Ascending aorta (tissue), 2 donors: ENCODE measurements at places on chromosomes 6 and 20. TPM values are rescaled to one million over a fixed set of nuclear protein-coding genes. Genes with fewer than 3 reads are reported as not detected.

DNA sequence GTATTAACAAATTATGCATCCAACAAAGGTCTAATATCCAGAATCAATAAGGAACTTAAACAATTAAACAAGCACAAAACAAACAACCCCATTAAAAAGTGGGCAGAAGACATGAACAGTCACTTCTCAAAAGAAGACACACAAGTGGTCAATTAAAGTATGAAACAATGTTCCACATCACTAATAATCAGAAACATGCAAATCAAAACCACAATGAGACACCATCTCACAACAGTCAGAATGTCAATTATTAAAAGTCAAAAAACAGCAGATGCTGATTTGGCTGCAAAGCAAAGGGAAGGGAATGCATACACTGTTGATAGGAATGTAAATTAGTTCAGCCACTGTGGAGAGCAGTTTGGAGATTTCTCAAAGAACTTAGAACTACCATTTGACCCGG is 129.3 kb downstream of the PFDN4 start:
- H3K27me3 ChIP-seq: no peaks in the 10 kb centered on the region
- H3K4me3 ChIP-seq: no peak overlapping the region
- H3K27ac ChIP-seq: no peak overlapping the region
- H3K4me1 ChIP-seq: no peaks in the 10 kb centered on the region
- DNase-seq: no peak

GRCh38 chr6:168136001-168136400 is 57.0 kb upstream of the FRMD1 start:
- no peak for DNase-seq
- H3K36me3 ChIP-seq: no peaks in the 10 kb centered on the region
- H3K4me3 ChIP-seq: no peak overlapping the region
- H3K27me3 ChIP-seq: no peaks in the 10 kb centered on the region

DNA sequence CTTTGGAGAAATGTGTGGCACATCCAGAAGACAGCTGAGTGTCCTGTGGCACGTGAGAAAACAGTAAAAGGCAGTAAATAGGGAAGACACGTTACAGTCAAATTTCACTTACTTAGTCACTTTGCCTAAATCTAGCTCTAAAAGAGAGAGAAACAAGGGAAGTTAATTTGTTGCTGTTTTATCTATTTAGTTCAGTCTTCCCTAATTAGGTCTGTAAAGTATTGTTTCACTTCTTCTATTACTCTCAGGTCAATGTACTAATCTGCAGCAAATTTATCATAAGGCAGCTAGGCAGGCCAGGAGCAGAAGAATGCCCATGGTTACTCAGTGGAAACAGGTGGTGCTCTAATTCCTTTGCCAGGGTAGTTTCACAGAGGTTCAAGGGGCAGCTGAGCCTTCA is 124.3 kb upstream of the CNR1 start:
- no peak overlapping the region for H3K4me3 ChIP-seq
- H3K27me3 ChIP-seq: no peaks in the 10 kb centered on the region
- H3K4me1 ChIP-seq: no peaks in the 10 kb centered on the region
- H3K36me3 ChIP-seq: no peaks in the 10 kb centered on the region
- DNase-seq: no peak
- H3K27ac ChIP-seq: no peak overlapping the region

DNA sequence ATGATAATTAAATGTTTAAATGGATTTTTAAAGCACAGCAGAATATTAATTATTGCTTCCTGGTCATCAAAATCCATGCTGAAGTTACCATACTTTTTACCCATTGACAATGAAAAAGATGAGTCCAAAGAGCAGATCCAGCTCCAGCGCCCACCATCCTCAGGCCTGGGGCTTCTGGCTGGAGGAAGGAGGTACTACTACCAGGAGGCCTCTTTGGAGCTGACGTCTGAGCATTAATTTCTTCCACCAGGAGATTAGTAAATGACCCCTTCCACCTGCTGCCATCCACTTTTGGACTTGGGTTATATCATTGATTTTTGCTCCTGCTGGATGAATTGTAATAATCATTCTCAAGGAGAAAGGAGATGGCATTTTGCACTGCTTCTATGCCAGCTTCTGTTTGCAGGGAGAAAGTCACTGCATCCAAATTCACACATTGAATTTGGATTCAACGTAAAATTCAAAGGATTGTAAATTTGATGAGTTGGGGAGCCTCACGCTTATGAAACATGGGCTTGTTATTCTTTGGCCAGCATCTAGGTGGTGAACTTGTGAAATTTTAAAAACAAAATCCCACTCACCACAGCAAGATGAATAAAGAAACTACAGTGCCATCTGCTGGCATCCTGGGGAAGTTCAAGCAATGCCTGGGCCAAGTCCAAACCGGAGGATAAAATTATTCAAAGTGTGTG is 121.8 kb downstream of the SASH1 start:
- no peak overlapping the region for H3K4me3 ChIP-seq
- no peaks in the 10 kb centered on the region for H3K27me3 ChIP-seq
- DNase-seq: peak; percentile 87
- peak overlapping the region; percentile 38 for H3K27ac ChIP-seq
- H3K36me3 ChIP-seq: no peaks in the 10 kb centered on the region

DNA sequence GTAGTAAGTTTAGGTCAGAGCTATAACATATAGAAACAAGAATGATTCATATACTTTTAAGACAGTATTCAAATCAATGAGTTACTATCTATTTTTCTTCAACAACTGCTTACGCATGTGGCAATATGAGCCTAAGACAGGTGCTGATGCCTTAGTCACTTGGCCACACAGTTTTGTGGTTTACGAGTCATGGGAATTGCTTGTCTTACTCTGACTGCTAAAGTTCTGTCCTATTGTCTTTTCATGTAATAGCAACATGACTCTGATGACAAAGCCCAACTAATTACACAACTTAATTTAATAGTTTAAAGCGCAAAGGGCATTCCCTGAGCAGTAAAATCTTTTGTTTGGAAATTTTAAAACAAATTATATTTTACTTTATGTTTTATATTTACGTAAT is 159.3 kb upstream of the CENPW start:
- DNase-seq: no peak
- H3K27ac ChIP-seq: peak overlapping the region; percentile 26
- H3K4me3 ChIP-seq: no peak overlapping the region
- no peaks in the 10 kb centered on the region for H3K4me1 ChIP-seq
- H3K36me3 ChIP-seq: no peaks in the 10 kb centered on the region

- H3K36me3 ChIP-seq: no peaks in the 10 kb centered on the region
- H3K4me1 ChIP-seq: no peaks in the 10 kb centered on the region
- no peak overlapping the region for H3K4me3 ChIP-seq
- no peaks in the 10 kb centered on the region for H3K27me3 ChIP-seq
- DNase-seq: no peak
Observed at GRCh38 chr6:90350689-90351554, 54.3 kb upstream of the BACH2 start.

DNA sequence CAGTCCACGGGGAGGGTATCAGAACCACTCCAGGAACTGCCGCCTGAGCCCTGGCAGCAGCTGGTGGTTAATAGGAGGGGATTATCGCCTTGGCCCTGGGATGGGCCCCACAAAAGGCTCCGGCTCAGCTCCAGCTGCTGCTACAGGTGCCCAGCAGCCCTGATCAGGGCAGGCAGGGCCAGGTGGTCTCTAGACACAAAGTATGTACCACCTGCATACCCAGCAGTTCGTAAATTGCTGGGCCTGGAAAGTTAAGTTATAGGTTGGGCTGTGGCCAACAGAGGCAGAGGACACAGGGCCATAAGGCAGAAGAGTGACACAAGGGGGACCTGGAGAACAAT is 35.1 kb downstream of the RRBP1 start:
- peaks cover 7% of the 10 kb centered on the region for H3K36me3 ChIP-seq
- no peak for DNase-seq
- no peak overlapping the region for H3K4me3 ChIP-seq

DNA sequence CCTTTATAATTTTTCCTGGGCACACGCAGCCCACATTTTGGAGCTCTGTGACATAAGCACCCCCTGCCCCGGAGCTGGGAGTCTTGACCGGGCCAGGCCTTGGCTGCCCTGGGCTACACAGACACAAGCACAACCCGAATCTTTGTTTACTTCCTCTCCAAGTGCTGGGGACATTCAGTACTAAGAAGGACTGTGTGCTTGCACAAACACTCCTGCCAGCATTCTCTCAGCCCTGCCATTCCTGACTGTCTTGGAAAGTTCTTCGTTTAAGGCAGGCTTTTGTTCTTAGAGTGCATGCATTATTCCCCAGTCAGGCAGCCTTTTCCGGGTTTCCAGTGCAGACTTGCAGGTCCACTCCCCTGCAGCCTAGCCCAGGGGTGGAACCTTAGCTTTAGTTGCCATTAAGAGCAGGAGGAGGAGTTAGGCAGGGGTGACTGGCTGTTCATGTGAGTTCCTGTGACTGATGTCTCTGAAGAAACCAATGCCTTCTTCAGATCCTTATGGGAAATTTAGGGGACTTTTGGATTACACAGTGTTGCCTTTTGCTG is 28.6 kb downstream of the FOXO3 start:
- peak; percentile 63 for DNase-seq
- H3K27me3 ChIP-seq: no peaks in the 10 kb centered on the region
- peaks cover 92% of the 10 kb centered on the region for H3K4me1 ChIP-seq
- peak overlapping the region; percentile 33 for H3K4me3 ChIP-seq

DNA sequence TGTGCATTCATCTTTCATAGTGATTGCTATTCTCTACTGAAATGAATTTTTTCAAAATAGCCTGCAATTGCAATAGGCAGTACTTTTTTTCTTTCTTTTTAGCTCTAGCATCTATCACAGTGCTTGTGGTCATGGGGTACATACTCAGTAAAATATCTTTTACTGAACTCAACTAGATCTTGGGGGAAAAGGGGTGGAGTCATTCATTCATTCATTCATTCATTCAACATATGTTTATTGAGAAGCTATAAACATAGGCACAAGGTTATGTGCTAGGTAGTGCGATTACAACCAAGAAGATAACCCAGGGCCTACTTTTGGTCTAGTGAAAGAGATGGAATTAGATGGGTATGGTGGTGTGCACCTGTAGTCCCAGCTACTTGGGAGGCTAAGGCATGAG is 1.4 kb upstream of the CDKAL1 start:
- H3K27ac ChIP-seq: no peak overlapping the region
- H3K27me3 ChIP-seq: no peaks in the 10 kb centered on the region
- no peak overlapping the region for H3K4me3 ChIP-seq
- H3K4me1 ChIP-seq: peaks cover 17% of the 10 kb centered on the region

GRCh38 chr6:63278916-63279315 is 40.9 kb downstream of the LGSN start:
- no peak for DNase-seq
- H3K4me3 ChIP-seq: no peak overlapping the region
- no peak overlapping the region for H3K27ac ChIP-seq
- no peaks in the 10 kb centered on the region for H3K36me3 ChIP-seq

- H3K4me3 ChIP-seq: no peak overlapping the region
- no peaks in the 10 kb centered on the region for H3K36me3 ChIP-seq
- no peak overlapping the region for H3K27ac ChIP-seq
- H3K4me1 ChIP-seq: no peaks in the 10 kb centered on the region
- no peaks in the 10 kb centered on the region for H3K27me3 ChIP-seq
Observed at GRCh38 chr20:48392407-48393310, 435.1 kb downstream of the PREX1 start.

DNA sequence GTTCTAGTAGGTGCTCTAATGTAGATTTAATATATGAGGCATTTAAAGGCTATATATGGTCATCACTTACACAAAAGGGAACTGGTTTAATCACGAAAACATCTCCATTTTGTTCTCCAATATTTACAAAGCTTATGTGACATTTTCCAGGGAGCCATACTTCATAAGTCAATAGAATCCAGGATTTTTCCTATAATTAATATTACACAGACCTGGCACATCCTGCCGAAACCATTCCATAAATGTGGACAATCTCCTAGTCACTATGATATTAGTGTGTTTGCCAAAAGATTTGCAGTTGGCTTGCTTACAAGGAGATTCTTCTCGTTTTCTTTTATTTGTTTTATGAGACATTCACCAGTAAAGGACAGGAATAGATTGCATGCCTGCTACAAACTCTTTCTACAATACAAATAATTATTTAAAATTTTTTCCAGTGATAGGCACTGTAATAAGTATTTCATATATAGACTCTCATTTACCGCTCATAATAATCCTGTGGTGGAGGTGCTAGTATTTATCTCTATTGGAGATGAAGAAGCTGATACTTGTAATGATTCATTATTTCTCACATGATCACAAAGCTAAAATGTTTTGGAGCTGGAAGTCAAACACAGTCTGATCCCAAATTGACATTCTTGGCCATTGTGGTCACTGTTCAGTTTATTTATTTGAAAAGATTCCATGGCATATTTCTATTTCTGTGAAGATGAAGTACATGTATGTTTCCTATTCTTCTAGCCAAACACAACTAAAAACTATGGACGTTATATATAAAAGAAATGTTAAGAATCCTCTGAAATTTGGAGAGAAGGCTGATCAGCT is 597.0 kb downstream of the HTR1B start:
- DNase-seq: no peak
- H3K27me3 ChIP-seq: no peaks in the 10 kb centered on the region
- no peak overlapping the region for H3K4me3 ChIP-seq

DNA sequence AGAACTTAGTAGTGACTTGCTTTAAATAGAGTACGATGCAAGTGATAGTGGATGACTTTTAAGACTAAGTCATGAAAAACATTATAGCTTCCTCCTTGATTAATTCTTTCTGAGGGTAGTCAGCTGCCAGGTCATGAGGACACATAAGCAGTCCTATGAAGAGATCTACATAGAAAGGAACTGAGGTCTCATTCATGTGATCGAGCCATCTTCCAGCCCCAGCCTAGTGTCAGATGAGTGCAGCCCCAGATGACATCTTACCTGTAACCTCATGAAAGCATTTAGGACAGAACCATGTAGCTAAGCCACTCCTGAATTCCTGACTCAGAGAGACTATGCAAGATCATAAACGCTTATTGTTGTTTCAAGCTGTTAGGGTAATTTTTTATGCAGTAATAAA is 67.7 kb downstream of the AK9 start:
- no peaks in the 10 kb centered on the region for H3K36me3 ChIP-seq
- H3K4me3 ChIP-seq: no peak overlapping the region
- no peaks in the 10 kb centered on the region for H3K27me3 ChIP-seq
- H3K4me1 ChIP-seq: no peaks in the 10 kb centered on the region
- H3K27ac ChIP-seq: no peak overlapping the region

- H3K36me3 ChIP-seq: no peaks in the 10 kb centered on the region
- peak overlapping the region; percentile 28 for H3K27ac ChIP-seq
- H3K4me1 ChIP-seq: no peaks in the 10 kb centered on the region
- no peaks in the 10 kb centered on the region for H3K27me3 ChIP-seq
- DNase-seq: no peak
Observed at GRCh38 chr6:111087871-111088667, 766 bp downstream of the SLC16A10 start.

Gene BEND6
- total RNA-seq: 1.3 TPM

Gene GMPR
- 18.4 TPM for total RNA-seq

Gene PRICKLE4
- 15.5 TPM for total RNA-seq

Gene MYH7B
- 4.7 TPM for total RNA-seq

Gene NFATC2
- 7.9 TPM for total RNA-seq

Gene ANKRD6
- 32.2 TPM for total RNA-seq

Gene RNF8
- 7.3 TPM for total RNA-seq

Gene HLA-DRB1
- 82.5 TPM for total RNA-seq

Gene TRIM31
- total RNA-seq: not detected
